ENCODE measurements at places on chromosomes 13 and 19. TPM values are rescaled to one million over a fixed set of nuclear protein-coding genes. Genes with fewer than 3 reads are reported as not detected.
A peak's percentile ranks its signal among the peaks of the same experiment; 100 is the strongest.

The FFAR2 gene
- polyA plus RNA-seq, result not detected

The DOHH gene
- polyA plus RNA-seq, result 4.2 TPM

The PABPC3 gene
- 0.36 TPM for polyA plus RNA-seq

The ACP7 gene
- polyA plus RNA-seq, result not detected

The TMEM255B gene
- polyA plus RNA-seq, result 4.3 TPM

The CRX gene
- not detected for polyA plus RNA-seq

The ITGBL1 gene
- 17.1 TPM for polyA plus RNA-seq

The IGLON5 gene
- polyA plus RNA-seq, result not detected

The NXNL1 gene
- not detected for polyA plus RNA-seq

The CGB2 gene
- polyA plus RNA-seq, result not detected

The ZC3H4 gene
- 7.3 TPM for polyA plus RNA-seq

The LRG1 gene
- polyA plus RNA-seq, result 0.07 TPM

DNA sequence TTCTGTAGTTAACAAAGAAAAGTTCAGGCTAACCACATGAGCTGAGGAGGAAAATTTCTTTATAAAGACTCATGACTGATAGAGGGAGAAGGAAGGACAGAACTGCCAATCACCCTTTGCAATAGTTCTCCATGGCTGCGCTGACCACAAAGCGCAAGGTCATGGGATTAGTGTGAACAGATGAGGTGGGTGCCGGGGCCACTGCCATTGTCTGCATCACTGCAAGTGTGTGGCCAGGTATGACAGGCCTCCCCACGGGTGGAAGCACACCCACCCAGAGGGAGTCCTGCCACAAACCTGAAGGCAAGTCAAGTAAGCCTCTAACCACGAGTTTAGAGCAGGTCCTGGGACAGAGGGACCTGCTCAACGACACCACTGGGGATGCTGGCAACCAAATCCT is 128.1 kb downstream of the TUBA3C start:
- DNase-seq, result no peak

GRCh38 chr19:46745521-46746280 is at the start of gene FKRP:
FKRP (plus strand) TSS chr19:46746057; CDS start chr19:46755451, 9,394 bp downstream.
- no peak for DNase-seq

DNA sequence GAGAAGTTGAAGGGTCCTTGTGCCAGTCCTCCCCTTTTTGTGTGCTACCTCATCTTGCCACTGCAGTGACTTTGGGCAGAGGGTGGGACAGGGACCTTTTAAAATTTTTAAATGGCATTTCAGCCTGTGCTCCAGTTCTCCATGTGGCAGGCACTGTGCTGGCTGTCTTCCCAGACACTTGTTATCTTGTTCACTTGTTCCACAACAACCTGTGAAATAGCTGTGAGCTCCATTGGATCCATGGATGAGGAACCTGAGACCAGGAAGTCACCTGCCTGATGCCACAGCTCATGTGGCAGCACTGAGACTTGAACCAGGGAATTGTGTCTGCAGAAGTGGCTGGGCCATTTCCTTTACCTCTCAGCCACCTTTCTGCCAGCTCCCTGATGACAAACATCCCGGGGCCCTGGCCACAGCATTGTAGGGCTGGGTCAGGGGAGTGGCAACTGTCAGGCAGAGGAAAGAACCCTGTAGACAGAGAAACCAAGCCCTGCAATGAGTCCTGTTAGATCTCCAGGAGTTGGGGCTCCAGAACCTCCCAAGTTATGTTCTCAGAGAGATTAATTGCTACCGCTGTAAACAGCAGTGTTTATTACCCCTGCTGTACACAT is 6.4 kb downstream of the EGLN2 start:
- no peak for DNase-seq

GRCh38 chr19:3494559-3494958 is 5.9 kb downstream of the DOHH start:
- no peak for DNase-seq

- DNase-seq, result no peak
Measured at GRCh38 chr19:5932146-5932545, 18.1 kb downstream of the CAPS start.

- DNase-seq, result no peak
Measured at GRCh38 chr19:5698635-5699422, 8.7 kb downstream of the RPL36 start.

GRCh38 chr13:46660416-46660815 is 107.4 kb downstream of the LRCH1 start:
- DNase-seq, result no peak

- DNase-seq, result no peak
Measured at GRCh38 chr13:32267836-32268439, 47.2 kb downstream of the ZAR1L start.

GRCh38 chr19:57292547-57292946 is 12.3 kb downstream of the ZNF460 start:
- no peak for DNase-seq

- DNase-seq, result no peak
Measured at GRCh38 chr19:40232949-40233810, 6.7 kb upstream of the CCNP start.

DNA sequence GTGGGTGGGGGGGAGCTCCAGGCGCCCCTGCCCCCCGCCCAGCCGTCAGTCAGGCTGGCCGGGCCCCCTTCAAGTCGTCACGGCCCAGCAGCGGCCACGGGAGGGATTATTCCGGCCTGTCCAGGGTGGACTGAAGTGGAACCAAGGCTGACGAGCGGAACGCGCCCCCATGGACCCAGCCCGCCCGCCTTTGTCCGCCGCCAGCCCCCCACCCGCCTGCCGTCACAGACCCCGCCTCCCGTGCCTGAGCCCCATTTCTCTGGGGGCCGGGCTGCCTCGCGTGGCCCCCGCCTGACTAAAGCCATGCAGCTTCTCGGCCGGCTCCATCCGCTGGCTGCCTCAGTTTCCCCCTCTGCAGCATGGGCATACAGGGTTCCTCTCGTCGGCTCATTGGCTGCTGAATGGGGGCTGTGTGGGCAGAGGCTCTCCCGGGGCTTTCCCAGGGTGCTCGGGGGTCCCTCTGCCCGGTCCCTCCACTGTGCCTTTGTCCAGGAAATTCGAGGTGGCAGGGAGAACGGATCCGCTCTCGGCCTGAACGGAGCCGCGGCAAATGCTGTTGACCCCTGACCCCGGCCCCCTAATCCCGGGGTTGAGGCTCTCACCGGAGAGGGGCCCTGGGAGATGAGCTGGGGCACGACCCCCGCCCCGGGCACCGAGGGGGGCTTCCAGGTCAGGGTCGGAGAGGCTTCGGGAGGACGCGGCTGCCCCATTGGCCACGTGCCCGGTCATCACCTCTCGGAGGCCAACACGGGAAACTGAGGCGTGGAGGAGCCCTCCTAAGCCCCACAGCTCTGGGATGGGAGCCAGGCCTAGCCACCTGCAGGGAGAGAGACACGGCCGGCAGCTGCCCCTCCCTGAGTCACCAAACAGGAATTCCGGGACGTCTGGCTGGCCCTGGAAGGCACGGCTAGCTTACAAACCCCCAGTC is 27.4 kb downstream of the EFNA2 start:
- peak; percentile 16 for DNase-seq

- DNase-seq, result no peak
Measured at GRCh38 chr13:67061750-67062149, 168.4 kb downstream of the PCDH9 start.

- DNase-seq, result no peak
Measured at GRCh38 chr13:105918842-105919741, 616.4 kb downstream of the EFNB2 start.

DNA sequence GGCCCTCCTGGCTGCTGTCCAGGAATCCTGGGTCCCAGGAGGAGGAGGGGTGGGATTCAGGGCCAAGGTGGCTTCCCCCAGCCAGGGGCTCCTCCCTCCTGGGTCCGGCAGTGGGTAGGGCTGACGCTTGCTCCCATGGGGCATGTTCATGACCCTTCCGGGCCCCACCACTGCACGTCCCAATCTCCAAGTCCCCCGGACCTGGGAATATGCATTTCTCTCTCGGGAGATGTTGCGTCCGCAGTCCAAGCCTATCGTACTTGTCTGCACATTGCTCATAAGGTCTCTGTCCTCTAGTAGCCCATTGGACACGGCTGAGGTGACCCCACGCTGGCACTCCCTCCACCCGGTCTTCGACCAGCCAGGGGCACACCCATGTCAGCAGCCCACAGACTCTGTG is 192.3 kb downstream of the TEX29 start:
- DNase-seq, result no peak

GRCh38 chr19:35116072-35116801 is 614 bp downstream of the FXYD3 start:
- DNase-seq, result no peak

GRCh38 chr13:39528661-39528980 is 74.4 kb downstream of the LHFPL6 start:
- no peak for DNase-seq

- DNase-seq, result no peak
Measured at GRCh38 chr13:43196750-43197370, 173.5 kb downstream of the DNAJC15 start.

DNA sequence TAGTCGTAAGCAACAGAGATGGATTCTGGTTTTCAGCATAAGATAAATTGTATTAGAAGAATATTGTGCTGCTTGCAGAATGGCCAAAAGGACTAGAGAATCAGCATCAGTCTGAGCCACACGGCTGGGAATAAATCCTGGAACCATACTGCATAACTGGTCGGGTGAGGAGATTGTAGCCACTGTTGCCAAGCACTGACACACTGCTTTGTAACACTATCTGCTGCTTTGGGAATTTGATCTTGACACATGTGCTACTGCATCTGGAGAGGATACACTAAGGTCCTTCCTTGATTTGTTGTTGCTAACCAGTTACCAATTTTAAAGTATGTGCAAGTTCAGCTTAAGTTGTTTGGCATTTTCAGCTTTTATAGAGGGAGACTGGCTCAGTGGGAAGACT is 1.9 kb downstream of the HNRNPA1L2 start:
- no peak for DNase-seq

DNA sequence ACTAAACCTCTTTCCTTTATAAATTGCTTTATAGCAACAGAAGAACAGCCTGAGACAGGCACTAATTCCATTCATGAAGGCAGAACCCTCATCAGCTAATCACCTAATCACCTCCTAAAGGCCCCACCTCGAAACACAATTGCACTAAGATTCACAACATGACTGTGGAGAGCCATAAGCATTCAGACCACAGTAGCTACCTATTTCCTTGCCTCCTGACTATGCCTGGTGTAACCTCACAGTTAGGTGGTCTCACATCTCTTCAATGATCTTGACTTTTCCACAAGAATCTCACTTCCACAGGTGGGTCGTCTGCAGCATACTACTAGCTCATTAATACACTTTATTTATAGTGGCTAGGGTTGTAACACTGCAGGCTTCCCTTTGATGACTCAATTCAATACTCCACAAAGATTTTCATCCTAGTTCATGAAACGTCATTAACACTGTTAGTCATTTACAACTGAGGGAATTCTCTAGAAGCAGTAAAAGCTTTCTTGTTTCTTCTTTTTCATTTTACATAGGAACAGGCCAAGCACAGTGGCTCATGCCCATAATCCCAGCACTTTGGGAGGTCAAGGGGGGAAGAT is 27.1 kb downstream of the STK24 start:
- no peak for DNase-seq

DNA sequence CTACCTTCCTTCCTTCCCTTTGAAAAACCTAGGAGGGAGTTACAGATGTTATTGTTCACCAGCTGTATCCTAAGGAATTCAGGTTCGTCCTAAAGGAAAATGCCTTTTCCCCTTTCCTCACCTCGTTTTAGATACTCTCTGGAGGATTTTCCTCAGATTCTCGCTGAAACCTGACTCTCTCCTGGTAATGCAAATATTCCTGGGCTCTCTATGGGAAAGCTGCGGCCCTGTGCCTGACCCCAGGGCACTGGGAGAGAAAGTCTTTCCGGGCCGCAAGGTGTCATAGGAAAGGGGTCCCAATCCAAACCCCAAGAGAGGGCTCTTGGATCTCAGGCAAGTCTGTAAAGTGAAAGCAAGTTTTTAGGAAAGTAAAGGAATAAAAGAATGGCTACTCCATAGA is 13.1 kb upstream of the OR1M1 start:
- no peak for DNase-seq

GRCh38 chr13:82698383-82698782 is 1183.9 kb downstream of the SLITRK1 start:
- no peak for DNase-seq

DNA sequence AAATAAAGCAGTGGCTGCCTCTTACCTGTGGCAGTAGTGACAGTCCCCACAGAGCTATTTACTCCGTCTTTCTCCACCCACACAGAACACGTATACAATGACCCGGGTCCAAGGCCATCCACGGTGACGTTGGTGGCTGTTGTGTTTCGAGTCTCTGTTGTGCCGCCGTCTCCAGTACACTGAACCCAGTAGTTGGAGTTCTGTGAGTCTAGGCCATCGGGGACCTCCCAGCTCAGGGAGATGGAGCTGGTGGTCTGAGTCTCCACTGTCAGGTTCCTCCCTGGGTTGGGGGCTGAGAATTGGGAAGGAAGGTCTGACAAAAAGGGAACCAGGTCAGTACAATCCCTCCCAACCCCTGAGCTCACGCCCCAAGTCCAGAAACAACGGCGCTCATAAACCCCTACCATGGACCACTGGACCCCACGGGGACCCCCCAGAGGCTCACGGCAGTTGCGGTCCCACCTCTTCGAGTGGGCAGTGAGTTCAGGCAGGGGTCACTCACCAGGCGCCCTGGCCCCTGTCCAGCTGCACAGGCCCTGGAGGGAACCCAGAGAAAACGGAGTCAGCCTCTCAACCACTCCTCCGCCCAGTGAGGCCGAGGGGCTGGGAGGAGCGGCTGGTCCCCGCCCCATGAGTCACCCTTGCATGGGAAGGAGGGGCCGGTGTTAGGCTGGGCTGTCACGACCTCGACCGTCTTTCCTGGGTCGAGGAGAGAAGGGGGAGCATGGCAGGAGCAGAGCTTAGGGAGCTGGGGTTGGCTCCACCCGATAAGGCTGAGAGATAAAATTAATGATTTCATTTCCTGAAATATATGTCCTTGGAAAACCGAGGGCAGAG is 2.4 kb downstream of the PTPRH start:
- peak; percentile 59 for DNase-seq

GRCh38 chr13:109784590-109785140 is 1.7 kb downstream of the IRS2 start:
- DNase-seq, result no peak

- no peak for DNase-seq
Measured at GRCh38 chr13:106710266-106710665, 142.3 kb upstream of the ARGLU1 start.

GRCh38 chr13:33411312-33411711 is 125.8 kb upstream of the STARD13 start:
- no peak for DNase-seq

DNA sequence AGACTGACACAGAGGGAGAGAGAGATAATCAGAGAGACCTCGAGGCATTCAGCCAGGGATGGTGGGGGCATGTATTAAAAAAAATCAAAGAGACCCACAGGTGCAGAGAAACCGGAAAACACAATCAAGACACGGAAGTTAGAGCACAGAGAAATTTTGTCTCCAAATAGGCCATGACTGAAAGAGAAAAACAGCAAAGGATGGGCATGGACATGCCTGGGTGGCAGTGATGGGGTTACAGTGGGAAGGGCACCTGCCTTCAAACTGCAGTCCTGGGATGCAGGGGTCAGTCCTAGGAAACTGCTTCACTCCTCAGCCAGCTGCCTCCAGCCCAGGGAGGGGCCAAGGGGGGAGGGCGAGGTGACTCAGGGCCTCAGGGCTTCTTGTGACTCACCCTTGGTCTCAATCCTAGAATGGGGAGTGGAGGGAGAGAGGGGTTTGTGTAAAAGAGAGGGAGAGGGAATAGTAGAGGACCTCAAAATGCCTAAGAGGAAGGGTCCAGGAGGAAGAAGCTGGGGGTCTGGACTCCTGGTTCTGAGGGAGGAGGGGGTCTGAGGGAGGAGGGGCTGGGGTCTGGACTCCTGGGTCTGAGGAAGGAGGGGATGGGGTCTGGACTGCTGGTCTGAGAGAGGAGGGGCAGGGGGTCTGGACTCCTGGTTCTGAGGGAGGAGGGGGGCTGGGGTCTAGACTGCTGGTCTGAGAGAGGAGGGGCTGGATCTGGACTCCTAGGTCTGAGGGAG is 3.6 kb upstream of the KCNN4 start:
- peak; percentile 55 for DNase-seq

GRCh38 chr19:18281082-18282020 is at the start of gene JUND:
JUND (minus strand) TSS chr19:18281622; CDS start chr19:18281484, 138 bp downstream.
- peak; percentile 94 for DNase-seq

Measured in AG04450 (cell line).